ENCODE measurements at places on chromosomes 1 and 21.

GRCh38 chr1:12141163-12141850, 25.5 kb upstream of the TNFRSF1B start:
- no peak for DNase-seq

DNA sequence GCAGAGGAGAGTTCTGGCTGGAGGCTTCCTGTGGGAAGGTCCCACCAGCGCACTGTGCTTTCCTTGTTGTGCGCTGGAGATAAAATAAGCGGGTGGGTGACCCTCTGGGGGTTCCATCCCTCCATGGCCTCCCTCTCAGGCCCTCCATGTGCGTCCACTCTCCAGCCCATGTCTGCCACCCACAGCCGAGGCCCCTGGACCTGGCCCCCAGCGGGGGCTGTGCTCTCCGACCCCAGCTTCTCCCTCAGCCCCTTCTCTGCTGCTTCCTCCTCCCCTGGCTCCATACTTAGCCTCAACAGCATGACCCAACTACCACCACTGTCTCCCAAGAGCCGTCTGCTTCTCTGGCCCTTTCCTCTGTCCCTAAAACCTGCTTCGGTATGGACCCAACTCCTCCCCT, 61.4 kb downstream of the GNG4 start:
- no peak for DNase-seq

DNA sequence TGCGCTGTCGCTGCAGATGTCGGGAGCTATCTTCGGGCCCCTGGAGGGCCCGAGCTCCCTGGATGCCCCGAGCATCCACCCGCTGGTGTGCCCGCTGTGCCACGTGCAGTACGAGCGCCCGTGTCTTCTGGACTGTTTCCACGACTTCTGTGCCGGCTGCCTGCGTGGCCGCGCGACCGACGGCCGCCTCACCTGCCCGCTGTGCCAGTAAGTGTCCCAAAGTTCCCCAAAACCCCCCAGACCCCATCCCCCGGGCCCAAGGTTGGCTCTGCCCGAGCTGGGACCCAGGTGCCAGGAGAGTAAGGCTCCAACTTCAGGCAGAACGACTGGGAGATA, 569 bp downstream of the RNF207 start:
- DNase-seq, result no peak

GRCh38 chr1:44747878-44748277, 8.2 kb downstream of the KIF2C start:
- DNase-seq, result no peak

GRCh38 chr1:49527606-49528305, 496.0 kb downstream of the AGBL4 start:
- DNase-seq, result no peak

GRCh38 chr1:202228484-202229122, 35.0 kb downstream of the LGR6 start:
- no peak for DNase-seq

GRCh38 chr1:203475012-203475981, at the start of gene PRELP:
TSS of gene PRELP (plus strand) at chr1:203475806. CDS start at chr1:203483185, 7,379 bp downstream.
- no peak for DNase-seq

- no peak for DNase-seq
These were observed 6.7 kb downstream of the PFDN2 start for GRCh38 chr1:161111117-161111516.

GRCh38 chr1:191125950-191126349, 648.3 kb upstream of the BRINP3 start:
- no peak for DNase-seq

DNA sequence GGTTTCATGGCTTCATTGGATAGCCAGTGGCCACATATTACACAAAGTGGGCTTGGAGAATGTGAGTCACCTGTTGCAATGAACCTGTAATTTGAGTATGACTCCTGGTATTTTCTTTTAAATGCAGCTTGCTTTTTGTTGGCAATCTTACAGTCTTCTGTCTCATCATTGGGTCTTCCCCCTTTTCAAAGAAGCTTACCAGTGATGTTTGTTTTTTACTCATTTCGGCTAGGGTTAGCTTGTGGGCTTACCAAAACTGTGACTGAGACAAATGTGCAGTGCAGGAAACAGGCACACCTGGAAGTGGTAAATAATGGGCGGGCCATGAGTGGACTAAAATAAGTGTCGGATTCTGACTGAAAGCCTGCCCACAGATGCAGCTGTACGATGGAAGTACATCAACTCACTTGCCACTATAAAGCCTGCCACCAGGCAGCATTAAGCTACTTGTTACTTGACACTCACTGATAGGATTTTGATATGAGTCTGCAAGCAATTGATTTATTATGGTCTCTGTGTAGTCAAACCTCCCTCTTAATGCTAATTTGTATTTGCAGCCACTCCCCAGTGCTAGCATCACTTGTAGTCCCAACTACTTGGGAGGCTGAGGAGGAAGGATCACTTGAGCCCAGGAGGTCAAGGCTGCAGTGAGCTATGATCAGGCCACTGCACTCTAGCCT, 4.2 kb downstream of the HHAT start:
- DNase-seq, result no peak

DNA sequence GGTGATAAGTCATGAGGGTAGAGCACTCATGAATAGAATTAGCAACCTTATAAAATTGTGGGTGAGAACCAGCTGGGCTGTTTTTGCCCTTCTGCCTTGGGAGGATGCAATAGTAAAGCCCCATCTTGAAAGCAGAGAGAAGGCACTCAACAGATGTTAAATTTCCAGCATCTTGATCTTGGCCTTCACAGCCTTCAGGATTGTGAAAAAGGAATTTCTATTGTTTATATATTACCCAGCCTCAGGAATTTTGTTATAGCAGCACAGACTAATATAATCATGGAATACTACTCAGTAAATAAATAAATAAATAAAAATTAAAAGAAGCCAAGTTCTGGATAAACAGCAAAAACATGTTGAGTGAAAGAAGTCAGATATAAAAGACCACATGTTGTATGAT, 175.2 kb downstream of the KCNT2 start:
- DNase-seq, result no peak

GRCh38 chr1:234478481-234479309, at the start of gene TARBP1:
TSS of gene TARBP1 (minus strand) at chr1:234479179. CDS start at chr1:234479103, 76 bp downstream.
- no peak for DNase-seq

GRCh38 chr1:205813755-205814058, 709 bp upstream of the SLC41A1 start:
- DNase-seq, result no peak

- no peak for DNase-seq
These were observed 81.0 kb upstream of the KCNK2 start for GRCh38 chr1:215001419-215002021.

DNA sequence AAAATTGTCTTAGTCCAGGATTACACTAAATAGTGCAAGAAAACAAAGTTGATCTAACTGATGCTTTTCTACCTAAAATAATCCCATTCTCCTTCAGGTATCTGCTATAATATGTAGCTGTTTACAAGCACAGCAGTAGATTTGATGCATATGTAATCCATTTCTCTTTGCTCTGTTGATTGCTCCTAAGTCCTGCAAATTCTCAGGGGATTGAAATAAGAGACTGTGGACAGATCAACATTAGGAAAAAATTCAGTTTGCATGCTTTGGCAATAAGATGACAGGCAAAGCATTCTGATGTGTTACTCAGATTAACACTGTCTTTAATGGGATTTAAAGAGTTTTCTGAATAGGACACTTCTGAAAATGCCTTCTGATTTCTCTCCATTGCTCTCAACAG, 34.7 kb downstream of the RNF11 start:
- peak; percentile 42 for DNase-seq

DNA sequence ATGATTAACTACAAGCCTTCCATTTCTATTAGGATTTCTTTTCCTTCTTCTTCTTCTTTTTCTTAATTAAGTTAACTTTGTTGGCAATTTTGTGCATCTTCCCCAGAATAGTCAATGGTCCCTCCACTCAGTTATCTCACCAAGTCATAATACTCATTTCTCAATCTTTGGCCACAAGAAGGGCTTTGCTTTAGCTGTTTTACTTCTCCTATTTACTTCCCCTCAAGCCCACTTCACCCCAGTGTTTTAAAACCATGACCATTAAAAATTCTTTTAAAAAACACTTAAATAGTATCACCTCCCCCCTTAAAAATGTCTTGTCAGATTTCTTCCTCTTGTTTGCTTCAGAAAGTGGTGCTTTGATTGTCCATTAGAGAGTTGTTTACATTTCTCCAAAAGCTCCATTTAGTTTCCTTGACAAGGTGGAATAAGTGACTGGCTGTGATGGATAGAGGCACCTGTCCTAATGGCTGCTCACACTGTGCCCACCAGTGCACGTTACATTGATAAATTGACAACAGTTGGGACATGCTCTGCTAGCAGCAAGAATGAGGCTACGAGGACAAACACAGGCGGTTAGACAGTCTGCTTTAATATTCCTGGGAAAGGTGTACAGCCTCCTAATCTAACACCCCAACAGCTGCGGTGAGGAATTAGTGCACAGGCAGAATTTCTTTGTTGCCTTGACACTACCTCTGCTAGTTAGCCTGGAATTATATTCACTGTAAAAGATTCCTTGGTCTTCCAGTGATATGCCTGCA, 354.7 kb downstream of the LMO4 start:
- DNase-seq, result no peak

DNA sequence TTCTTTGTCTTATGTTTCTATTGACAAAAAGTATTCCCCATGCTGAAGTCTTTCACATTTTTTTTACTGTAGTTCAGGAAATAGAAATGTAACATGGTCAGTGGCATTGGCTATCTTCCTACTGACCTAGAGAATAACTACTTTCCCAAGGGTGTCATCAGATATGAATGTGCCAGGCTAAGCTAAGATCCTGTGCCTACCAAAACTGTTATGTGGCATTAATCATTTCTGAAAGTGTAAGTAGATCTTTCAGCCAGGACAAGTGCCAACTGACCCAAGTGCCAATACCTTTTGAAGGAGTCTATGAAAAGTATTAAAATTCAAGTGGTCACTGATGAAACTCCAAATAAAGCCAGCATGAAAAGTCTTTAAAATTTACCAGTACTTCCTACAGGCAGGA, 165.3 kb downstream of the TNFSF18 start:
- DNase-seq, result no peak

DNA sequence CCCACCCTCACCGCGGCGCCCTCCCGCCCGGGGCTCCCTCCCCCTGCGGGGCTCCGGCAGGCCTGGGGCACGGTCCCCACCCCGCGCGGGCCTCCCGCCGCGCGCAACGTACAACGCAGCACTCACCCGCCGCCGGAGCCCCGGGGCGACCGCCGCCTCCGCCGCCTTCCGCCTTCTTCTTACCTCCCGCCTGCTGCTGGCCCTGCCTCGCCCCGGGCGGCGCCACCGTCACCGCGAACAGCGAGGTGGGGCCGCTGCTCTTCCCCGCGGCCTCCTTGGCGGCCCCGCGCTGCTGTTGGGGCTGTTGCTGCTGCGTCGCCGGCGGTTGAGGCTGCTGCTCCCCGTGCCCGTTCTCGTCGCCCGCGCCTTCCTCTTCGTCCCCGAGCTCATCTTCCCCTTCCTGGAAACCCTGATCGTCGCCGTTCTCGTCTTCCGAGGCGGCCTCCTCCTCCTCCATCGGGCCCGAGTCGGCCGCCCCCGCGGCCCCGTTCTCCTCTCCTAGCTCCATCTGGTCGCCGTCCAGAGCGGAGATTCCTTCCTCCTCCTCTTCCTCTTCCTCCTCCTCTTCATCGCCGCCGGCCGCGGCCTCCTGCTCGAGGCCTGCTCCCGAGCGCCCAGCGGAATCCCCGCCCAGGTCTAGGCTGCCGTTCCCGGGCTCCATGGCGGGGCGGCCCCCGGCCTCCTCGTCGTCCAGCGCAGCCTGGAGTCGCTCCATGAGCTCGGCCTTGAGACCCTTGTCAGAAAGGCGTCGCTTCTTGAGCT, 671 bp downstream of the HNRNPU start:
- no peak for DNase-seq

DNA sequence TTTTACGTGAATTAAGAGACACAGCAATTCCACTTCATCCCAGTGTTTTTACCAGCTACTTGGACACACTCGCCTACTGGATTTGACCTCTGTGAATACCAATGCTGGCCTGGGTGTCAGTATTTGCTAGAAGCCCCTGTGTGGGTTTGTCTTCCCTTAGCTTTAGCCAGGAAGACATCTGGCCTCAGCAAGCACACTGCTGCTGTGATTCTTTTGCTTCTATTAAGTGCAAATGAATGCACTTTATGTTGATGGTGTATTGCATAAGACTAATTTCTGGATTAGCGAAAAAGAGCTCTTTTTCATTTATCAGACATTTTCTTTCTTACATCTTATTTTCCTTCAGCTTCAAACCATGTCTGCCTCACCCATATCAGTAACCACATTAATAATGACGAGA, 140.0 kb downstream of the CHRM3 start:
- no peak for DNase-seq

- no peak for DNase-seq
These were observed 145.3 kb upstream of the ADAMTS5 start for GRCh38 chr21:27112186-27112585.

- no peak for DNase-seq
These were observed 296.4 kb downstream of the PTPRU start for GRCh38 chr1:29532751-29533150.

DNA sequence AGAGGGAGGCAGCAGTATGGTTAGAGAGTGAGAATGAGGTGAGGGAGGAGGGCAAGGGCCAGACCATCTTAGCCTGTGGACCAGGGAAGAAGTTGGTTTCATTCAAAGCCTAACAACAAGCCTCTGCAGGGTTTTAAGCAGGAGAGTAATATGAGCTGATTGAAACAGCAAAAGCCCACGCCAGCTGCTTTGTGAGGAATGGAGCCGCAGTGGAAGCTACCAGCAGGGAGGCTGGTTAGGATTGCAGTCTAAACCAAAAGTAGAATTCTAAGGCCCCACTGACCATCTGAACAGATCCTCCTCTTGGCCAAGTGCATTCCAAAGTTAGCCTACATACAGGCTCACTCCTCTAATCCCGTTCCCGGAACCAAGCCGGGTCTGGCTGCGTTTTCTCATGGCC, 44.8 kb downstream of the OLFML3 start:
- no peak for DNase-seq

GRCh38 chr21:45456584-45457160, 51.7 kb downstream of the COL18A1 start:
- DNase-seq, result no peak

GRCh38 chr1:179095924-179096323, 14.1 kb downstream of the TOR3A start:
- DNase-seq, result no peak

GRCh38 chr21:40769231-40769630, 77.7 kb downstream of the DSCAM start:
- DNase-seq, result no peak

- no peak for DNase-seq
These were observed 685 bp upstream of the RIPPLY3 start for GRCh38 chr21:37005548-37006485.

DNA sequence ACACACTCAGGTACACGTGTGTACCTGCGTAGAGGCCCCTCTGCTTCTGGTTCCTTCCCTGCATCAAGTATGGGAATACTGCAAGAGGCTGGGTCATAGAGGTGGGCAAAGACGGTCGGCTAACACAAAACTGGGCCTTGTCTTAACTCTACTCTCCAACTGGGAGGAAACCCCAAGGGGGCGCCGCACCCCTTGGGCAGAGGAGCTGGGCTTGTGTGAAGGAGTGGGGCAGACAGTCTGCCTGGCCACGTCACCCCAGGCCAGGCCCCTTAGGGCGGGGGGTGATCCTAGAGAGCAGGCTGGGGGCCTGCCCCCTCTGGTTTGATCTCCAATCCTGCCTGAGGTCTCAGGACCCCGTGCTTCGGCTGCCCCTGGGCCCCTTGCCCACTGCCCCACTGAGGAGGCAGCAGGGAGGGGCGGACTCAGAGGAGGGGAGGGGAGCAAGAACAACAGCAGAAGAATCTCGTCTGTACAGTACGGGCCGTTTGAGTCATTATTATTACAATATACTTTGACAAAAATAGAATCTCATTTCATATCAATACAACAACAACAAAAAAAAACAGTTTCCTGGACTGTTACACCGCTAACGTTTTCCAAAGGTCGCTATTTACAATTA, 34.7 kb downstream of the MEF2D start:
- DNase-seq, result no peak

- DNase-seq, result no peak
These were observed 1.7 kb downstream of the PITHD1 start for GRCh38 chr1:23779826-23780371.
